ENCODE measurements at places on chromosomes 11 and 22. TPM values are rescaled to one million over a fixed set of nuclear protein-coding genes. Genes with fewer than 3 reads are reported as not detected.

ALDH3B2 gene
- total RNA-seq, result 0.16 TPM

MPEG1 gene
- 1.2 TPM for total RNA-seq

MPZL2 gene
- 51.4 TPM for total RNA-seq

SYCE3 gene
- total RNA-seq, result not detected

CDC42BPG gene
- total RNA-seq, result 0.13 TPM

NXPE1 gene
- 0.21 TPM for total RNA-seq

UBQLN3 gene
- 0.46 TPM for total RNA-seq

HBG2 gene
- total RNA-seq, result not detected

CEND1 gene
- 19.4 TPM for total RNA-seq

SMIM35 gene
- not detected for total RNA-seq

TST gene
- total RNA-seq, result 5.9 TPM

CASP1 gene
- total RNA-seq, result 127 TPM

SEC14L6 gene
- 0.19 TPM for total RNA-seq

XKR3 gene
- total RNA-seq, result not detected

SLC22A12 gene
- 0.15 TPM for total RNA-seq

CALCA gene
- total RNA-seq, result 6.8 TPM

TBC1D22A gene
- total RNA-seq, result 12.5 TPM

SNX32 gene
- total RNA-seq, result 5.7 TPM

CRYBB2 gene
- total RNA-seq, result not detected

HIRA gene
- 17.2 TPM for total RNA-seq

PTPN5 gene
- 1.4 TPM for total RNA-seq

CSNK2A3 gene
- 1.8 TPM for total RNA-seq

MRGPRE gene
- total RNA-seq, result not detected

MMP8 gene
- total RNA-seq, result not detected

CAPRIN1 gene
- 200 TPM for total RNA-seq

CCDC87 gene
- total RNA-seq, result 0.37 TPM

PHOX2A gene
- 1.0 TPM for total RNA-seq

MIOX gene
- total RNA-seq, result 0.54 TPM

FAM227A gene
- 6.3 TPM for total RNA-seq

C11orf54 gene
- 25.0 TPM for total RNA-seq

MS4A7 gene
- not detected for total RNA-seq

FOLR2 gene
- not detected for total RNA-seq

OR8J3 gene
- not detected for total RNA-seq

CCDC116 gene
- total RNA-seq, result 0.43 TPM

C11orf97 gene
- not detected for total RNA-seq

Data from motor neuron (in vitro differentiated cells).